ENCODE measurements at places on chromosomes 13 and 19.

DNA sequence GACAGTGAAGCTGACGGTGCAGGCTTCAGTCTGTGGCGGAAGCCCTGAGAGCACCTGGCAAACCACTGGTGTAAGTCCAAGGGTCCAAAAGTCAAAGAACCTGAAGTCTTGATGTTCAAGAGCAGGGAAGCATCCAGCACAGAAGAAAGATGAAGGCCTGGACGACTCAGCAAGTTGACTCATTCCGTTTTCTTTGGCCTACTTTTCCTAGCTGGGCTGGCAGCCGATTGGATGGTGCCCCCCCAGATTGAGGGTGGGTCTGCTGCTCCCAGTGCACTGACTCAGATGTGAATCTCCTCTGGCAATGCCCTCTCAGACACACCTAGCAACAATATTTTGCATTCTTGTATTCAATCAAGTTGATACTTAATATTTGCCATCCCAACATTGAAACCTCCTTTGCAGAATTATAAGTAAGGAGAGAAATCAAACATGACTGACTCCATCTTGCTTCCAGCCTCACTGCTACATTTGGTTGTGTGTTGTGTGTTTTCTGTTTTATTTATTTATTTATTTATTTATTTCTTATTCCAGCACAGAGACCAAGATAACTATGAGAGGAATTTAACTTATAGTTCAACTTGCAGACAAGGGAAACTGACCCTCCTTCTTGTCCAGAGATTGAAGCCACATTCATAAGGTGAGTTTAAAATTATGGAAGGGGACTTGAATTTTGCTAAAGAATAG, 32.8 kb downstream of the IGFL2 start:
- DNase-seq: no peak

GRCh38 chr13:95260031-95260525, 41.2 kb downstream of the ABCC4 start:
- no peak for DNase-seq

DNA sequence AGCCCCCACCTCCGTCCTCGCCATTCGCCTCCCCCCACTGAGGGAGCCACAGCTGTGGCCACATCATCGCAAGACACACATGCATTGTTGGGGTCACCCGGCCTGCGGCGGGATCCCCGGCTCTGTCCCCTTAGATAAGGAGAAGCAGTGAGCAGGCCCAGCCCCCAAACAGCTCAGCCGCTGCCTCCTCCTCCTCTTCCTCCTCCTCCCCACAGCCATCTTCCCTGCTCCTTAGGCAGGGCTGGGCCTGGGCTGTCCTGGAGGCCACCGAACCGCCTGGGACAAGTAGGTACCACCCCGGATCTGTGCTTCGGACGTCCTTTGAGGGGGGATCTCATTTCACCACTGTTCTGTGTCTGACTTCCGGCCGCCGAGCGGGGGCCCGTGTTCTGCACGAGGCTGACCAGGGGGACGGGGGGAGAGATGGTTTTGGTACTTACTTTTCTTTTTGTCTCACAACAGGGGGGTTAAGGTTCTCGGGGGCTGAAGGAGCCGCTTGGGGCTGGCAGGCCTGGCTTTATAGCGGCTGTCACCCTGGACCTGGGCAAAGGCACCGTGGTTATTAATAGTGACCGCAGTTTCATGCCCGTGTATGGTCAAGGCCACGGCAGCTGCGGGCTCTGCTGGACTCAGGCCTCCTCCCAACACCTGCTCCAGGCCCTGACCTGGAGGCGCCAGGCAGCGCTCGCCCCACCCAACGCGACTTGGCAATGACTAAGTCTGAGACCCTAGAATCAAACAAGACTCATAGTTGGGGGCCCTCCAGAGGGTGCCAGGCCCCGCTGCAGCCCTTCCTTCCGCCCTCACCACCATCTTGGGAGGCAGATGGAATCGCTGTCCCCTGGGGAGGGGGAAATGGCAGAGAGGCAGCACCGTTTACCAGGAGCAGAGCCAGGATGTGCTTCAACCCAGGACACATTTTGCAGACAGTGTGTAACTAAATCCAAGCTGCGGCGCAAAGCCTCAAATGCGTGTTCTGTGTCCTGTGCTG, 18.3 kb downstream of the NMRK2 start:
- DNase-seq: no peak

- no peak for DNase-seq
These were observed 73.0 kb upstream of the MAB21L1 start for GRCh38 chr13:35549481-35549880.

GRCh38 chr13:25118378-25118905, 22.5 kb downstream of the PABPC3 start:
- DNase-seq: no peak

GRCh38 chr13:112953591-112954487, 15.2 kb upstream of the MCF2L start:
- no peak for DNase-seq

DNA sequence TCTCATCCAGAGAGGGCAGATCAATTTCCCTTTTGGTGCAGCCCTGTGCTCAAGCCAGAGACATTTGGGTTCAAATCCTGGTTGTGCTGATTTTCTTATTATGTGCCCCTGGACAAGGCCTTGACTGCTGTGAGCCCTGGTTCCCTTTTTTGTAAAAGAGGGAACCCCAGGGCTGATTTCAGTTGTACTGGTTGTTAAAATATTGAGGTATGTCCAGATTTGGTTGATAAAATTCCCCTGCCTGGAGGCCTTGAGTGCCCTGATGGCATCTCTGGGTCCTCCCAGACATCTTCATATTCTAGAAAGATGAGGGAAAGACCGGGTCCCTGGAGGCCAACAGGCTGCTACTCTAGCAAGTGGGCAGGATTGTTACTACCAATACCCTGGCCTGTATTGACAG, 14.4 kb upstream of the PLAUR start:
- no peak for DNase-seq

- DNase-seq: no peak
These were observed 919 bp downstream of the DACT3 start for GRCh38 chr19:46660008-46660517.

GRCh38 chr13:31627097-31627845, 112.1 kb upstream of the RXFP2 start:
- DNase-seq: no peak

DNA sequence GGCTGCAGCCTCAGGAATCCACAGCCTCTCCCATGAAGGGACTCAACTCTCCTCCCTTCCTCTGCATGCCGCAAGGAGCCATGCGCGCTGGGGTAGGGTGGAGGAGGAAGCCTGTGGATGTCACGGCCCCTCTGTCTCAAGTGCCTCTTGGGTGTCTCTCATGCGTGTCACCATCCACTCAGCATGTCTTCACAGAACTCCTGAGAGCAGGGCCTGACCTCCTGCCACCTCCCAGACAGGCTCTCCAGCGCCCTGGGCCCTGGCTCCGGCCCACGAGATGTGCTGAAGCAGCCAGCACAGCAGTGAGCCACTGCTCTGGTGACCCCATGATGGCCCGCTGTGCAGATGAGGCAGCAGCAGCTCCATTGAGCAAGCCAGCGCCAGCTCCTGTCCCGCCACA, 25.9 kb upstream of the SPACA7 start:
- DNase-seq: no peak

DNA sequence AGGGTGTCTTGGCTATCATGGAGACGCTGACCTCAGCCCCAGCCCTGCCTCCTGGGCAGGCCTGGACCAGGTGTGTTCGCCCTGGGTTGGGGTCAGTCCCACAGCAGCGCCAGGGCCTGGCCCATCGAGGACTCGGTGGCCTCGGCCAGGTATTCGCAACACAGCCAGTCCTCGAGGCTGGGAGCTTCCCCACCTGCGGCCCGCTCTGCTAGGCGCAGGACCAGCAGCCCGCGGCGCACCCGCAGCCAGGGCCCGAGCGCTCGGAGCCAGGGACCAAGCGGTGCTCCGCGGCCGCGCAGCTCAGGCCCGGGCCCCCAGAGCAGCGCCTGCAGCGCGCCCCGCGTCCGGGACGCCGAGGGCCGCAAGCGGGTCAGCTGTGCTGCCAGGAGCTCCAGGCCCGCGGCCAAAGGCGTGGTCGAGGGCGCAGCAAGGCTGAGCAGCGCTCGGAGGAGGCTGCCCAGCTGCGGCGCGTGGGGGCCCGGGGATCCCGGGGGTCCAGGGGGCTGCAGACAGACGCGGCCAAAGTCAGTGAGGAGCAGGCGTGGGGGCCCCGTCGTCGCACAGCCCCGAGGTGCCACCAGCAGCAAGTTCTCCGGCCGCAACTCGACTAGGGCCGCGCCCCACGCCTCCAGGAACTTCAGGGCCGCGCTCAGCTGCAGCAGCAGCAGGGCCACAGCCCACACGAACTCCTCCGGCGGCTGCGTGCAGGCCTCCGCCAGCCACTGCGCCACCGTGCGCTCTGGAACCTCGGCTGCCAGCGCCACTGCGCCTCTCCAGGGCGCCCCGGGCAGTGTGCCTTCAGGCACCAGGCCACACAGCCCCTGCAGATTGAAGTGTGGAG, 6.2 kb downstream of the PEAK3 start:
- DNase-seq: no peak

GRCh38 chr13:102138635-102139190, 263.1 kb downstream of the FGF14 start:
- no peak for DNase-seq

- DNase-seq: no peak
These were observed 98.3 kb downstream of the ELF1 start for GRCh38 chr13:40920826-40921225.

GRCh38 chr19:20423381-20424197, 142.0 kb downstream of the ZNF737 start:
- no peak for DNase-seq

DNA sequence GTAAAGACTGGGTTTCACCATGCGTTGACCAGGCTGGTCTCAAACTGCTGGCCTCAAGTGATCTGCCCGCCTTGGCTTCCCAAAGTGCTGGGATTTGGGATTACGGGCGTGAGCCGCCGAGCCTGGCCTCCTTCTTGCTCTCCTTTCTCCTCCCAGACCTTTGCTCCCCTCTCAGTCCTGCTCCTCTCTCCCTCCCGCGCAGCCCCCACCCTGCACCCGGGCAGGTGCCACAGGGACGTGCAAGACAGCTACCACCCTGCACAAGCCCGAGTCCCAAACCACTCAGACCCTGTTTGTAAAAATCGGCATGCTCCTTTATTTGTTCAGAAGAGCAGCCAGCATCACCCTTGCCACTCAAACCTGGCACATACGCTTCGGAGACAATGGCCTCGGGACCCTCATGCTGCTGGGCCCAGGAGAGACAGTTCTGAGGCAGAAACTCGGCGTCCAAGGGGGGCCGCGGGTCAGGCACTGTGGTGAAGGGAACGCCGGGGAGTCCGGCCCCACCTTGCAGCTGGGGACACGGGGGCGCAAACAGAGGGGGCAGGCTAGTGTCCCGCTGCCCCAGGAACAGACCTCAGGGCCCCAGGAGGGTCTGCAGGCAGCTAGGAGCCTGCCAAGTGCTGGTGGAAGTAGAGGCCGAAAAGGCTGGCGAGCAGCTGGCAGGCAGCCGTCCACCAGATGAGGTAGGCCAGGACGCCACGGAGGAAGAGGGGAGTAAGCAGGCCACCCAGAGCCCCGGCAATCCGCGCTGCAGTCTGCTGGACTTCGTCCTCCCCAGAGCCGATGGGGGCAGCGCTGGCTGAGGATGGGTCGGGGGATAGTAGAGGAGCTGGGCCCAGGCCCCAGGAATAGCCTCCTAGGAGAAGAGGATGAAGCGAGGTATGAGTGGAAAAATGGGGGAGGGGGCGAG, 18.7 kb downstream of the TMEM161A start:
- DNase-seq: no peak

GRCh38 chr19:977058-977464, 7.1 kb upstream of the WDR18 start:
- no peak for DNase-seq

- peak; percentile 68 for DNase-seq
These were observed 22.3 kb downstream of the EPS15L1 start for GRCh38 chr19:16449330-16449961.

DNA sequence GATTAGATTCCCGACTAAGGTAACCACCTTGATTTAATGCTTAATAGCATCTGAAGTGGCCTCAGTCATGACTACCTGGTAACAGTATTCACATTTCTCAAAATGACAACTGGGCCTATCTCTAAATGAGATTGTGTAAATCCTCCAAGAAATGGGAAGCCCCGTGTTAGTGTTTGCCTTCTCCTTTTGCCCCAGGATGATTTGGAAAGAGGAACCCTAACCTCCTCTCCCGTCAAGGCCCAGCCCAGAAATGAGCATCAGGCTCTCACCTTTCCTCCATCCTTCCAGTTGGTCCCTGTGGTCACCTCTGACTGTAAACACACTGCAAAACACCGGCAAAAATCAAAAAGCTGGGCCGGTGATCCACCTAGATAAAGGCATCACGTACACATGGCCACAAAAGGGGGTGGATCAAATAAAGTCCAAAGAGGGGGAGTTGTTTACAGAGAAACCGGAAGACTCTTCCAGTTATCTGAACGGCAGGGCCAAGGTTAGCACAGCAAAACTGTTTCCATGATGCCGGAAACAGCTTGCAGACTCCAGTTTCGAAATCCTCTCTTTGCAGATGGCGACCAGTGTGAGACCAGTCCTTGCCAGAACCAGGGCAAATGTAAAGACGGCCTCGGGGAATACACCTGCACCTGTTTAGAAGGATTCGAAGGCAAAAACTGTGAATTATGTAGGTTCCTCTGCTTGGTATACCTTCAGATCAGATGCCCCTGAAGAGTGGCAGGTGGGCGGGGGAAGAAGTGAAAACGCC, 16.4 kb downstream of the F10 start:
- DNase-seq: no peak

- DNase-seq: no peak
These were observed 45.9 kb upstream of the KCTD15 start for GRCh38 chr19:33750587-33751435.

- DNase-seq: no peak
These were observed at the start of gene HCST for GRCh38 chr19:35901854-35902661. Gene HCST, plus strand, starts transcription at chr19:35902529. Its CDS starts 65 bp downstream, at chr19:35902594.

GRCh38 chr19:6217752-6218334, 61.9 kb downstream of the MLLT1 start:
- no peak for DNase-seq

DNA sequence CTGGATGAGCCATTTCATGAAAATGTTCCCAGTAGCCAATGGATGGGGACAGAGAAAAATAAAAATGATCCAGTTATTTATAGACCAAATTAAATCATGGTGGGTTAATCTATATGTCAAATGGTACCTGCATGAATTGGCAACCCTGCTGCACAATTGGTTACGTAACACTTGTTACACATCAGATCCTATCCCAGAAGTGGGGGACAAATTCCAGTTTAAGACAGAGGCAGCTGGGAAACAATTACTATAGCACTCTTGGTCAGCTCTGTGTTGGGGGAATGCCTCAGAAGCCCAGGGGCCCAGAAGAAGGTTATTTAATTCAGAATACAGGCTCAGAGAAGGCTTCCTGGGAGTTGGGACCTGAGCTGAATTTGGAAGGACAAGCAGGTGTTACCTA, 81.1 kb upstream of the FLT1 start:
- DNase-seq: no peak

DNA sequence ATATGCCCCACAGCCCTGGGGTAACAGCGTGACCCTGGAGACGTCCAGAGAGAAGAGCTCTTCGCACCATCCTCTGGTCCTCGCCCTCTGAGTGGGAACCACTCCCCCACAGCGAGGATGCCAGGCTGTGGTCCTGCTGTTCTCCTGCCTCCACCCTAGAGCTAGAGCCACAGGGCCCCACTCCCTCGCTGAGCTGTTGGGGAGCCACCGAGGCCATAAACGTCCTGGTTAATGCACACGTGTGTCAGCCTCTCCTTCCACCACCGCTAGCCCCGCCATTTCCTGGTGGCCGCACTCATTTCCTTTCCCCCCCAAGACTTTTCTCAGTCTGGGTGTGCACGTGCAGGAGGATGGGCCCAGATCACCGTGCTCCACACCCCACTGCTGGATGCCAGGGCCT, 11.5 kb downstream of the CEACAM16 start:
- no peak for DNase-seq

- peak; percentile 9 for DNase-seq
These were observed 1.1 kb downstream of the ZNF850 start for GRCh38 chr19:36771261-36772231.

- no peak for DNase-seq
These were observed 119.6 kb downstream of the PRR20E start for GRCh38 chr13:57286511-57287098.

GRCh38 chr19:38831142-38831605, 420 bp downstream of the ECH1 start:
- no peak for DNase-seq
